ENCODE measurements at places on chromosomes 4 and X.

GRCh38 chr4:56099378-56099786 is 150.6 kb downstream of the CEP135 start:
- DNase-seq = no peak

DNA sequence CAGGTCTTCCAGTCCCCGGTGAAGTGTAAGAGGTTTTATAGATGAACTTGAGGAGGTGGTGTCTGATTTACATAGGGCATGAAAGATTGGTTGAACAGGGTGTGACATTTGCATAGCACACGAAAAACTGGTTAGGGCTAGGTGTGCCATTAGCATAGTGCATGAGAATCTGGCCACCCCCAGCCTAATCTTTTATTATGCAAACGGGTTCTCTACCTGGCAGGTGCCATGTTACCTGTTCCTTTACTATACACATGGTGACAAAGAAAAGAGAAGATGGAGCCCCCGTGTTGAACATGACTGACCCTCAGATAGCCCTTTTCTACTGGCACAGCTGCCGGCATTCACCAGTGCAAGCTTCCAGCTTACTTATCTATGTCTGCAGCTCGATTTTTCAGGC is 71.0 kb downstream of the UCHL1 start:
- DNase-seq = no peak

DNA sequence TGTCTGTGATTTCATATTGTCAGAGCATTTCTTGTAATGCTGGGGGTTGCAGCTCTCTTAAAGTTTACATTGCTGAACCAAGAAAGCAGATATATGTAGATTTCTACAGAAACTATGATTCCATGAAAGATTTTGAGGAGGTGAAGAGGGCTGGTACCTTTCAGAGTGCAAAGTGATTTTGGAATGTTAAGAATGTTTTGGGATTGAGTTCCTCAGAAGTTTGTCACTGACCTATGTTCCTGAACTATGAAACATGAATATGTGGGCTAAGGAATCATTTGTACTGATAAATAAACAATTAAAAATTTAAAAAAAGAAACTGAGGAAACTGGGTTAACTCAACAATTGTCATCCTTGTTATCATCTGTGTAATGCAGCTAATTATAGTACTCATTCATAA is 12.3 kb upstream of the CHIC2 start:
- no peak for DNase-seq

GRCh38 chrX:35858361-35858760 is 60.2 kb downstream of the MAGEB16 start:
- DNase-seq = no peak

- DNase-seq = no peak
Measured at GRCh38 chrX:75596178-75596577, 73.3 kb upstream of the ZDHHC15 start.

- DNase-seq = no peak
Measured at GRCh38 chr4:175087145-175087544, 169.0 kb downstream of the ADAM29 start.

DNA sequence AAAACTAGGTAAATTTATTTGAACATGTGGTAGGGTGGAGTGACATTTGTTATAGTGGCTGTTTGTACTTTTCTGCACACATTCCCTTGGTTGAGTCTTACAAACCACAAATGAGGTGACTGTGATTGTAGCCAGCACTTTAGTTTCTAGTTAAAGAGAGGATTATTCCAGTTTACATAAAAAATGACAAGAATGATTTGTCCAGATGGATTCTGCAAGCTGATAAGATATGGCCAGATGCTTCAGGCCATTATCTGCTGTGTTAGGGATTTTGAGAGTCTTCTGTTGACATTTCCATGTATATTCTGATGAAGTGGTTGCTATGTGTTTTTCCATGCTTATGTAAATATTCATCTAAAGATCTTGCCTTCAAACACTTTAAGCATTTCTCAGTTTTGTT is 31.0 kb upstream of the PDE5A start:
- DNase-seq = no peak

DNA sequence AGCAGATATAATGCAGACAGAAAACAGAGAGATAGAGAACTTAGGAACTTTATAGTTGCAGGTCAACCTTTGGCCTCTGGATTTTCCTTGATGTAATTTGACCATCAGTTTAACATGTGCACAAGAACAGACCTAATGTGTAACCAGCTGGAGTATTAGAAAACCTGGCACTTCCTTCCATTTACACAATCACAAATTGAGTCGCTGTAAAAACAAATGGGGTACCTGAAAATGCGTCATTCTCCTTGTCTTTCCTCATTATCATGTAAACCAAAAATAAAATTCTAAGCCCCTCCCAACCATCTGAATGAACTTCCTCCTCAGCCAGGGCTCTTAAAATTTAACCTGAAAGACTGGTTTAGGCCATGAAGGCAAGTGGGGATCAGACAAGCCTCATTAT is 358.4 kb upstream of the MAGEB16 start:
- DNase-seq = no peak
